CD4-positive, alpha-beta memory T cell (primary cell): ENCODE measurements at places on chromosomes 4 and X. TPM values are rescaled to one million over a fixed set of nuclear protein-coding genes. Genes with fewer than 3 reads are reported as not detected.
A peak's percentile ranks its signal among the peaks of the same experiment; 100 is the strongest.

DNA sequence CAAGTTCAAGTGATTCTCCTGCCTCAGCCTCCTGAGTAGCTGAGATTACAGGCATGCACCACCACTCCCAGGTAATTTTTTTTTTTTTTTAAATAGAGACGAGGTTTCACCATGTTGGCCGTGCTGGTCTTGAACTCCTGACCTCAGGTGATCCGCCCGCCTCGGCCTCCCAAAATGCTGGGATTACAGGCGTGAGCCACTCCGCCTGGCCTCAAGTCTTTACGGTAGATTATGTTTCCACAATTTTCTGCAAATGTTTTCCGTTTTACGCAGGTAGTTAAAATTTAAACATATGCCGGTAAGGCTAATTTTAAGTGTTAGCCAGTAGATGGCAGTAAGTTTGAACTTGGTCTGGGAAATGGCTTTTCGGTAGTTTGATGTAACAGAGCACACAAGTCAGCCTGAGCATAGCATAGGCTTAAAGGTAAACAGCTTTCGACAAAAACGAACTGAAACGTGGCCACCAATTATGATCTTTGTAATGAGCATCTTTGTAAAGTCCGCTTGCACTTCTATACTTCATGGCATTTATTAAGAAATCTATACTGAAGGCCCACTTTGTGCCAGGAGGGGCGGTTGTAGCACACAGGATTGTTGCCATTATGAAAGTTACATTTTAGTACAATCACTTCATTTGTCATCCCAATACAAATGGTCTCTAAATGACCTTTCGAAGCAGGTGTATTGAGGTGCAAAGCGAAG is 31.1 kb downstream of the CCKAR start:
- no peak overlapping the region for H3K27ac ChIP-seq
- peak; percentile 39 for DNase-seq
- H3K4me1 ChIP-seq, result no peaks in the 10 kb centered on the region
- no peak overlapping the region for H3K4me3 ChIP-seq

DNA sequence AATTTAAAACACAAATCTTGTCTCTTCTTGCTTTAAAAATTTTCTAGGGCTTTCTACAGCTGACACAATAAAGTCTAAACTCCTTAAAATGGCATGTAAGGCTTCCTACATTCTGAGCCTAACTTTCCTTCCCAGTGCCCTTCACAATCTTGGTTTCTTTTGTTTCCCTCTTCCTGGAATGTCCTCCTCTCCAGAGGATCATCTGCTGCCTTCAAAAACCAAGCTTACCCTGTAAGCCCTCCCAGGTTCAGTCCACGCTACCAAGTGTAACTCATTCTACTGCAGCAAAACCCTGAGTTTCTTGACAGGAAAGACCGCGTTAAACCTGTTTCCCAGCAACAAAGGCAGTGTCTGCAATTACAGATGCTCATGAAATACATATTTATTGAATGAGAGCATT is 91.3 kb downstream of the SHISA3 start:
- DNase-seq, result no peak
- no peaks in the 10 kb centered on the region for H3K4me1 ChIP-seq
- no peaks in the 10 kb centered on the region for H3K36me3 ChIP-seq
- H3K4me3 ChIP-seq, result no peak overlapping the region
- H3K27ac ChIP-seq, result no peak overlapping the region
- no peaks in the 10 kb centered on the region for H3K27me3 ChIP-seq

DNA sequence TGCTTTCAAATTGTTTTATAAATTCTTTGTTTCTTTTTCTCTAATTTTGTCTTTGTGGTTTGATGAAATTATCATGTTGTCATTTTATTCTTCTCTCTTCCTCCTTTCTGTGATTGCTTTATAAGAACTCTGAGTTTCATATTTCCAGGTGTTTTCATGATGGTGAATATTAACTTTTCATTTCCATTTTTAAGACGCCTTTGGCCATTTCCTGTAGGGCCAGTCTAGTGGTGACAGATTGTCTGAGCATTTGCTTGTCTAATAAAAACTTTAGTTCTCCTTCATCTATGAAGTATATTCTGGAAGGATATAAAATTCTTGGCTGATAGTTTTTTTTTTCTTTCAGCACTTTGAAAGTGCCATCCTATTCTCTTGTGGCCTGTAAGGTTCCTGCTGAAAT is 128.1 kb downstream of the FAM13A start:
- no peak overlapping the region for H3K27ac ChIP-seq
- no peaks in the 10 kb centered on the region for H3K36me3 ChIP-seq
- no peak for DNase-seq
- peaks cover 25% of the 10 kb centered on the region for H3K4me1 ChIP-seq

DNA sequence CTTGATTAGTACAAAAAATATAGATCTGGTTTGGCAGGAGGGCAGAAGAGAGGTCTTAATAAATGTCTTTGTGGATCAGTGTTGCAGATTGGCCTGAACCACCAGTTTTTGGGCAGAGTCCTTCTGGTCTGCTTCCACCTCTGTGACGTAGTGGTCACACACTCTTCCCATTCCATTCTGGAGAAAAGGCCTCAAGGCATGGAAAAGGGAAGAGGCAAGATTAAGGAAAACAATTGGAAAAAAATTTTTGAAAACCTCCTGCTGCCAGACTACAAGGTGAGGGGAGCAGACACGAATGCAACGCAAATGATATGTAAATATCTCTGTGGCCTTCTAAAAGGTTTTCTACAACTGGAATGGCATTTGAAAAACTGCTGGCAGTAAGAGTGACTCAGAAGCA is 24.3 kb upstream of the FAM47C start:
- no peak for DNase-seq
- H3K27ac ChIP-seq, result no peak overlapping the region
- no peak overlapping the region for H3K4me3 ChIP-seq
- H3K27me3 ChIP-seq, result no peaks in the 10 kb centered on the region
- H3K4me1 ChIP-seq, result no peaks in the 10 kb centered on the region

DNA sequence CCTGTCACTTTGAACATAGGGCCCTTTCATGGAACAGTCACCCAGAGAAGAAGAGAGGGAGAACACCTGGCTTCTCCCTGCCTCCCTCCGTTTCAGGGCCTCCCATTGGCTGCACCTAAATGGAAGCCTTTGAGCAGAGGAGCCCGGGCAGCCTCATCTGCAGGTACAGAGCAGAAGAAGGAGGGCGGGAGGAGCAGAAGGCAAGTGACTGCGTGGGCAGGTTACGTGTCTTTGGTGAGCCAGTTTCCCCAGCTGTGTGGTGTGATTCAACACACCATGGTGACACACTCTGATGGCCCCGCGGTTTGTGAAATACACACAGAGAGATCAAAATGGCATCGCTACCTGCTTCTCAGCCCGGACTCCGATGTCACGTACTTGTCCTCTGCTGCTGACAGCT is 431 bp downstream of the C4orf50 start:
- no peak overlapping the region for H3K27ac ChIP-seq
- no peaks in the 10 kb centered on the region for H3K4me1 ChIP-seq
- no peak overlapping the region for H3K4me3 ChIP-seq
- H3K36me3 ChIP-seq, result no peaks in the 10 kb centered on the region
- no peak for DNase-seq

DNA sequence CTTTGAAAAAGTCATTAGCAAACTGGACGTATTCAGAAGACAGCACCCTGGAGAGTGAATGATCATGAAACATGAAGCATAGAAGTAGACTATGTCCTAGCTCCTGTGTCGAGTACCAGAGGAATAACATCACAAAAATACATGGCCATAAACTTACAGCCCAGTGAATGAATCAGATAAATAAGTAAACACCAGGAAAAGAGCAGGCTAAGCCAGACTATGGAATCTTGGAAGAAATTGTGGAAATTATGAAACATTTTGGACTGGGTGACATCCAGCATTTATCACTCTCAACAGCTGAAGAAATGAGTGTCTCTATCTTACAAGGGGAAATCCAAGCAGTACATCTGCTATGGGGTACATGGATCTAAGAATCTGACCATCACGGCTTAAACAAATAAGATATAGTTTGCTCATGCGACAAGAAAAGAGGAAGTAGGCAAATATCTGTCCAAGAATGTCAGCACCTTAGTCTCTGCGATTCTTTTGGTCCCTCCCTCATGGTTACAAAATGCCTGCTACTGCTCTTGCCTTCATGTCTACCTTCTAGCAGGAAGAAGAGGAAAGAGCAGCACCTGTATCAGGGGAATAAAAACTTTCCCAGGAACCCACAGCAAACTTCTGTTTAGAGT is 481.5 kb downstream of the BCOR start:
- no peaks in the 10 kb centered on the region for H3K36me3 ChIP-seq
- H3K27me3 ChIP-seq, result no peaks in the 10 kb centered on the region
- peaks cover 7% of the 10 kb centered on the region for H3K4me1 ChIP-seq
- H3K27ac ChIP-seq, result no peak overlapping the region

PIN4 gene
- 13.5 TPM for total RNA-seq

DNA sequence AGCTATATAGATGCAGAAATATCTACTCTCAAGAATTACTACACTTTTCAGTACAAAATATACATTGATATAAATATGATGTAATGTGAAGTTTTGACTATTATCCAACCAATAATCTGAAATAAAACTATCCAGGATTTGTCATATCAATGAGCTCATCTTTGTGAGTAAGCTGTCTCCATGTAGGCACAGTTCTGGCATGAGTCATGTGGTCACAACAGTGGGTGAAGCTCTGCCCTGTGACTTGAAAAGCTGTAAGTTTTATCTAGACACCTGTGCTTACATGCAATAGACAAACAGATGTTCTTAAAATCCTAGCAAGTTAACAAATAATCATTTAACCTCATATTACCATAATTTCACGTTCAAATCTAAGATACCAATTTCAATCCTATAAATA is 192.7 kb downstream of the GABRG1 start:
- no peak for DNase-seq
- H3K4me3 ChIP-seq, result no peak overlapping the region
- no peaks in the 10 kb centered on the region for H3K36me3 ChIP-seq
- no peaks in the 10 kb centered on the region for H3K27me3 ChIP-seq

DNA sequence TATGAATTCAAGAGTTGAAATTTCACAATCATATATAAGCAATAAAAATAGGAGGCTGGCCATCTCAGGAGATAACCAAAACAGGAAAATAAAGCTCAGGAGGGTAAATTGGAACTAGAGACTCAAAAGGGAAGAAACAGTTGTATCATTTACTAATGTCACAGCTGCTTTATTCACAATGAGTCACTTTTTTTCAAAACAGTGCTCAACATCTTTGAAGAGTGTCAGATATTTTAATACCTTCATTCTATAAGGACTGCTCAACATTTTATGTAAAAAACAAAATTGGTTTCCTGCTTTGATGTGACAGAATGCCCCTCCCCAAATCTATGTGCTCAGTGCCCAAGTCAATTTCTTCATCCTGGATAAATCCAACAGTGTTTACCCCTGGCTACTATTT is 97.7 kb downstream of the DDX60 start:
- no peaks in the 10 kb centered on the region for H3K27me3 ChIP-seq
- no peak overlapping the region for H3K27ac ChIP-seq
- DNase-seq, result no peak

- H3K27ac ChIP-seq, result no peak overlapping the region
- H3K27me3 ChIP-seq, result no peaks in the 10 kb centered on the region
- no peaks in the 10 kb centered on the region for H3K36me3 ChIP-seq
- H3K4me1 ChIP-seq, result no peaks in the 10 kb centered on the region
- H3K4me3 ChIP-seq, result no peak overlapping the region
Observed at GRCh38 chrX:20479896-20480295, 213.2 kb upstream of the RPS6KA3 start.

DNA sequence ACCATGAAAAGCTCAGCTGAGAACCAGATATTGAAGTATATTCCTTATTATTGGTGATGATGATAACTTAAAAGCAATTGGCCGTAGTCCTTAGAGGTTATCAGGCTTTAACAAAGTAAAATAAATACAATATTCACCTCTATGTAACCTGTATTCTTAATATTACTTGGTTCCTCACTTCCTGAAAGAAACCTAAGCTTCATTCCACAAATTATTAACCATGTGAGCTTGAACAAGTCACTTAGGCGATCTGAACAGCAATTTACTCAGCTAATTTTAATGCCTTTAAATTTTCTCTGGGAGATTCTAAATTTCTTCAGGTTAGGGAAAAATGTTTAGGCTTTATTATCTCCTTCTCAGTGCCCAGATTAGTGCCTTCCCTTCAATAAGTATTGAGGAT is 69.2 kb downstream of the CLDN22 start:
- no peaks in the 10 kb centered on the region for H3K36me3 ChIP-seq
- H3K4me3 ChIP-seq, result no peak overlapping the region
- DNase-seq, result no peak
- no peaks in the 10 kb centered on the region for H3K4me1 ChIP-seq
- no peak overlapping the region for H3K27ac ChIP-seq

GRCh38 chr4:185480016-185480732 is 8.6 kb upstream of the CCDC110 start:
- no peaks in the 10 kb centered on the region for H3K4me1 ChIP-seq
- H3K27me3 ChIP-seq, result peaks cover 5% of the 10 kb centered on the region
- no peak overlapping the region for H3K27ac ChIP-seq
- no peaks in the 10 kb centered on the region for H3K36me3 ChIP-seq

DNA sequence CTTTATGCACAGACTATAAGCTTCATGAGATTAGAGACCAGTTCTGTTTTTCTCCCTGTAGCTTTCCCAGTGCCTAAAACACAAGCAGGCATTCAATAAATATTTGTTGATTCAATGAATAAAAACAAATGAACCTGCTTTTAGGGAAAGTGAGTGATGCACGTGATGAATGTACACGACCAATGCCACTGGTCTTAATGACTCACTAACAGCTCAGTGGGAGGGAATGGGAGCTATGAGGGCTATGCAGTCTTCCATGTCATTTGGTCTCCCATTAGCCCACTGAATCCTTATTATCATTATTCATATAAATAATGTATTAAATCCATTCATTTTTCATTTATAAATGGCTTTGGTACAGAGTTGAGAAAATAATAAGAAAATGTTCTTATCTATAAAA is 247.4 kb downstream of the FBXO8 start:
- no peak for DNase-seq
- no peaks in the 10 kb centered on the region for H3K27me3 ChIP-seq
- no peak overlapping the region for H3K4me3 ChIP-seq
- no peak overlapping the region for H3K27ac ChIP-seq
- H3K4me1 ChIP-seq, result no peaks in the 10 kb centered on the region

DNA sequence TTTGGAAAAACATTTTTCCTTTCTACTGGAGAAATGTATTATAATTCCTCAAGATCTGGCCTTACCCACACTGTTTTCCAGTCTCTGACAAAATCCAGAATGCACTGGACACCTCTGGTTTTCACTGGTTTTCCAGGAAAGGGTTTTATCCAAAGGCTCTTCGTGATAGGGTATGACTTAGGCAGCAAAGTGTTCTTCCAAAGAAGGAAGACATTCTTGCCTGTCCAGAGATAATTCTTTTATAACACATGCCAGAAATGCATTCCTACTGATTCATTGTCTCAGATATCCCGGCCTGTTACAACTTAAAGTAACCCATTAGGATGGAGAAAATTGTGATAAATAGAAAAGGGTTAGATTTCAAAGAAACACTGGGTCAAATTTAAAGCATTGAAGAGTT is 2343.1 kb downstream of the PCDH7 start:
- DNase-seq, result no peak
- H3K27ac ChIP-seq, result no peak overlapping the region
- no peaks in the 10 kb centered on the region for H3K4me1 ChIP-seq
- no peaks in the 10 kb centered on the region for H3K36me3 ChIP-seq
